Cerebellar nuclear complex (tissue), 1 donor: ENCODE measurements at places on chromosomes 2 and 18.

- DNase-seq = no peak
These were observed 249.8 kb downstream of the BCL11A start for GRCh38 chr2:60303680-60304079.

- DNase-seq = no peak
These were observed 23.1 kb downstream of the FAM178B start for GRCh38 chr2:96963316-96963715.

GRCh38 chr2:148565272-148565894 lies 79.2 kb upstream of the EPC2 start:
- DNase-seq = no peak

- DNase-seq = no peak
These were observed 81.0 kb downstream of the TAF4B start for GRCh38 chr18:26307161-26307773.

DNA sequence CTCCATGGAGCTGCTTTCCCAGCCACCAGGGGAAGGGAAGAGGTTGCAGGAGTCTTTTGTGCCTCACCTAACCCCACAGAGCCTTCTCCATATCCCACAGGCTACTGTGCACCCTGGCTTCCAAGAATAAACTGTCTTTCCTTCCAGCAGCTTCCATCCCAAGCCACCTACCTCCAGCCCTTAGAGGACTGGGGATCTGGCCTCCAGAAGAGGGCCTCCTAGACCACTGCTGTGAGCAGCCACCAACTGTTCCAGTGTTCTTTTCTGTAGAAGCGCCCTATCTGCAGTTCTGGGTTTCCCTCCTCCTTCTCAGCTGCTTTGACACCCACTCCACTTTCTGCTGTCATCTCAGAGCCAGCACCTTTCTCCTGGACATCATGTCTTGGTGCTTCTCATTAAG lies 30.7 kb upstream of the REG3G start:
- DNase-seq = no peak

- DNase-seq = no peak
These were observed 28.1 kb downstream of the MRPL33 start for GRCh38 chr2:27799646-27800010.

DNA sequence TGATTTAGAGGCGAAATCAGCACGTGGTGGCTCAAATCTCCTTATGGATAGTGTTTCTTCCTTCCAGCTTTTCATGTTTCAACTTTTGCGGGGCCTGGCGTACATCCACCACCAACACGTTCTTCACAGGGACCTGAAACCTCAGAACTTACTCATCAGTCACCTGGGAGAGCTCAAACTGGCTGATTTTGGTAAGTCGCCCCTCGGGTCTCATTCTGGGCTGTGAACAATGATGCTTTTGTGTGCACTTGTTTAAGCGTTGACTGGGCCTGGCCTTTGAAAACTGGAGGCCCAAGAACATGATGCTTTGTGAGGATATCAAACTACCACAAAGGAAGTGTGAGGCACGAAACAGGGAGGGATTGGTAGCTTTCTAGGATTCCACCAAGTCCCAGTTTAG lies 27.4 kb downstream of the CDK15 start:
- DNase-seq = no peak
